Osteoblast (primary cell): ENCODE measurements at places on chromosomes 3 and 15.
A peak's percentile ranks its signal among the peaks of the same experiment; 100 is the strongest.

GRCh38 chr3:120451806-120452205 is 1.0 kb upstream of the FSTL1 start:
- DNase-seq: no peak

DNA sequence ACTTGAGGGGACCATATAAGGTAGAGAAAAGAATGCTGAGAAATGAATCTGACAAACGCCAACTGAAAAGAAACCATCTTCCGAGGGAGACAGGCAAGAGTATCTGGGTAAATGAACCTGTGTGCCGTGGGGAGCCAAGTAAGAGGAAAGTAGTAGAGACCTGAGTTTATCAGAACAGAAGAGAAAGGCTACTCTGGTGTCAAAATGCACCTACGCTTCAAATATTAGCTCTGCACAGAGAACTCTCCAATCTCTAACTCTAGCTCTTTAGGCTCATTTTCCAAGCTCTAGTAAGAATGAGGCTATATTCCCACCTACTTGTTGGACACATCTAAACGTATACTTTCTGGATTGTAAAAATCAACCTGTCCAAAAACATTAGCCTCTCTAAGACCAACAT is 53.5 kb downstream of the TOP2B start:
- DNase-seq: no peak

GRCh38 chr3:187811585-187812250 is 66.5 kb upstream of the BCL6 start:
- no peak for DNase-seq

DNA sequence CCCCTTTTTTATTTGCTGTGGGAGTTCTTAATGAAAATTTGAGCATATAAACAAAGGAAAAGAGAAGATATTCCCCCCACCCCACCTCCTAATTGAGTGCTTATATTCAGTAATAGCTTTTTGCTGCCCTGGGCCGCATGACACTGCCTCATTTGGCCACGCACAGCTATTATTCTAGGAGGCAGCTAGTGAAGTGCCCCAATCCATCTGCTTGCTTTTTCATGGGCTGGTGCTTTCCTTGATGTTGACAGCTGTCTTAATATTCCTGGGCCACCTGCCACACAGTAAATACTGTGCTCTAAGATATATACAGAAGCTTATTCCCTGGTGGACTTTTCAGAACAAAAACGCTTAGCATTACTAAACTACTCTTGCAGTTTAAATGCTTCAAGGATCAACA is 3.8 kb upstream of the CRYBG3 start:
- no peak for DNase-seq

DNA sequence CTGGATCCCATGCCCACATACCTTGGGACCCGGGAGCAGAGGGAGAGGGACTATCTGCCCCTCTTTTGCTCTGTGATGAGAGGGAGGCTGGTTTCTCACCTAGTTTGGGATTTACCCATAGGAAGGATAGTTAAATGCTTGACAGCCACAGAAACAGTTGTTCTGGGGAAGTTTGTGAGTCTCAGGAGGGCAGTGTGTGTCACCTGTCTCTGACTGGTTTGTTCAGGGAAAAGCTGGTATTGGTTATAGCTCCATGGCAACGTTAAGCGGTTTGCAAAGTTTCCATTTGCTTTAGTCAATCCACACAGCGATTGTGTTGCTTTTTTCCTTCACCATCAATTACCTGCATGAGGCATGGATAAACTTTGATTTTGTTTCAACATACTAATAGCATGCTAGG is 3.7 kb upstream of the TMED3 start:
- no peak for DNase-seq

DNA sequence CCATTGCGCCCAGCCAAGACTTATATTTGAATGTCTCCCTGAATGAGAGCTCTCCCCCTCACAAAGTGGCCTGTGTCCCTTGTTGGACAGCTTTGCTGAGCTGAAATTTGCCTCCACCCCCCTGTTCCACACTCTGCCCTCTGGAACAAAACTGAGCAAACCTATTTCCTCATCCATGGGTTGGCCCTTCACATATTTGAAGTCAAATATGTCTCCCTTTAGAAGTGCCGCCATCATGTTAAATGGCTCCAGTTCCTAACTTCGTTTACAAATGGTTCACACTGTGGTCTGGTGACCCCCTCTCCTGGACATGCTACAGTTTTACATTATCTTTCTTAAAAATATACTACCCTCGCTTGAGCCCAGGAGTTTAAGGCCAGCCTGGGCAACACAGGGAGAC is 4.6 kb downstream of the PLIN1 start:
- no peak for DNase-seq

- peak; percentile 84 for DNase-seq
These were observed 4.4 kb downstream of the GATA2 start for GRCh38 chr3:128488636-128488990.

GRCh38 chr3:153028381-153028780 is 133.6 kb upstream of the RAP2B start:
- DNase-seq: no peak

DNA sequence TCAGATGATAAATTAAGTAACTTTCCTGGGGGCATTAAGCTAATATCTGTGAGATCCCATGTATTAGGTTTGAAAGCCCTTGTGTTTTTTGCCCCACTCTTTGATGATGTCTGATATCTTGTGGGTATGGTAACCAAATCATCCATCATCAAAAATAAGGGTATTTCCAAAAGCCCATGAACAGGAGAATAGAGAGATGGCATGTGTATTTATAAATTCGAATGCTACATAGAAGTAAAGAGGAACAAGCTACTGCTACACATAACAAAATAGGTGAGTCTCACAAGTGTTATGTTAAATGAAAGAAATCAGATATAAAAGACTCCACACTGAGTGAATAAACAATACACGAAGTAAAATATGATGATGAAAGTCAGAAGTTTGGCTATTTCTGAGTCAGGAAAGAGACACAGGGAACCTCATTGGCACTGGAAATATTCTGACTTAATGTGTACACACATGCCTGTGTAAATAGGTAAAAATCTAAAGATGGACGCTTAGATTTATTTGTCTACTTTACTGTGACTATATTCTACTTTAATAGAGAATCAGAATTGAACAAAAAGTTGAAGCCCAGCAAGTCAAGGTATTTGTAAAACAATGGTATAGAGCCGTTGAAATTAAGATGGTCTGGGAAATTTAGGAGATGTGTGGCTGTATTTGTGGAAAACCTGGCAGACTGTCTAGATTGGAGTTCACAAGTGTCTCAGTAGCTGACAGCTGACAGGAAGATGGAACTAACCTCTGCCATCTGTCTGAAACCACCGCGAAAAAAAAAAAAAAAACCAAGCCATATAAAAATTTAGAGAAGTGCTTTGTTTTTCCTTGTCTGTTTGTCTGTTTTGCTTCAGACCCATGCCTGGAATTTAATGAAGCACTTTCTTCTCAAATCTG is 111.0 kb upstream of the TGFBR2 start:
- DNase-seq: no peak

DNA sequence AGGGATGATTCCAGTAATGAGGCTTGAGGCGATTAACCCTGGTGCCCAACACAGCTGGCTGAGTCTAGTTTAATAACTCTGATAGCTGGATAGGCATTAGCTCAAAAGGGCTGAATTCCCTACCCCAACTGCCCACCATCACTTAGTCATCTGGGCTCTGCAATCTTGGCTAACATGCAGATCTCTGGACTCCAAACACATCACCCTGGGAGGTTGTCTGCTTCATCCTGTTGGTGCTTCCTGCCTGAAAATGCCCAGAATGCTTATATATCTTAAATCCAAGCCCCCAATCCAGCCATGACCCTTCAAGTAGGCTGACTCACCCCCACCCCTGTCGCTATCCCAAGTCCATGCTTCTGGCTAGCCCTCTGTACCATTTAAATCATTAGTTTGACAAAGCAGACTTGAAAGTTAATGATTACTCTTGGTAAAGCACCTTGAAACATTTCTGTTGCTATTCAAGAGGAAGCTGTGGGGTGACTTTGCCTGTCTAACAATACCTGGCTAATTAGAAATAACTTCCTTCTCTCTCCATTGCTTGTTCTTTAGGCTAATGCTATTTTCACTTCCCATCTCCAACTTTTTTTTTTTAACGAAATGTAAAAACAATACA is 107.0 kb upstream of the RORA start:
- no peak for DNase-seq

- no peak for DNase-seq
These were observed 10.6 kb downstream of the SETMAR start for GRCh38 chr3:4313606-4314293.

DNA sequence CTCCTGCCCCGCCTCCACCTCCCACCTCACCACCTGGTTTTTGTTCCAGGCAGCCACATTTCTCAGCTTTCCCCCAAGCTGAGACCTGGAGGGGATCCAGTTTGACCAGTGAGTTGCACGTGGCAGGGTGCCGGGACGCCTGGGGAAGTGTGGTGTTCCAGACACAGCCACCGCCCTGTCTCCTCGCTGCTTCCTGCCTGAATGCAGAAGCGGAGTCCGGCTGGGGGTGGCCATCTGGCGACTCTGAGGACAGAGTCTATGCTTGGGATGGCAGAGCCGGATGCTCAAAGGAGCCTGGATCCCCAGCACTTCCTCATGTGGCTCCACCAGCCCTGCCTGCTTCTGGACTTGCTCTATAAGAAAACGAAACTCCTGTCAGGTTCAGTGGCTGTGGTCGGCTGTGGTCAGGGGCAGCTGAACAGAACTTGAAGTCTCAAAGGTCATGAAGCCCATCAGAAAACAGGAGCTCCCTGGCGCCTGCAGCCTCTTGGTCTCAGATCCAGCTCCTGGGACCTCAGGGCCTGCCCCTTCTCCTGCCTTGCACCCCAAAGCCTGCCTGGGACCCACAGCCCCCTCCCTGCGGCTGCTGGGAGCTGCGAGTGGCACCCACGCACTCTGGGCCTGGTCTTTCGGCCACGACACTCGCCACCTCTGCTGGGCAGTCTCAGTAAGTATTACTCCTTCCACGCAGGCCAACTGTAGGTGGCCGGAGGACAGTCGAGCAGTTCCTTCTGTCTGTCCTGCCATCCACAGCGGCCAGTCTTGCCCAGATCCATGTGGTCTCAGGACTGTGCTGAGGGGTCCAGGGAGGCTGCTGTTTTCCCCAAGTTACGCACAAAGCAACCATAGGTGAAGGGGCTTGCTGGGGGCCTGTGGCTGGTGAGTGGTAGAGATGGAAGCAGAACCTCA is 112.8 kb upstream of the MEF2A start:
- no peak for DNase-seq

- peak; percentile 82 for DNase-seq
These were observed 205.4 kb upstream of the UBE2E1 start for GRCh38 chr3:23600167-23600871.

- DNase-seq: peak; percentile 96
These were observed 9.9 kb downstream of the ALDH1A3 start for GRCh38 chr15:100889385-100890050.

GRCh38 chr15:57609805-57610529 is 18.3 kb downstream of the MYZAP start:
- DNase-seq: peak; percentile 79

DNA sequence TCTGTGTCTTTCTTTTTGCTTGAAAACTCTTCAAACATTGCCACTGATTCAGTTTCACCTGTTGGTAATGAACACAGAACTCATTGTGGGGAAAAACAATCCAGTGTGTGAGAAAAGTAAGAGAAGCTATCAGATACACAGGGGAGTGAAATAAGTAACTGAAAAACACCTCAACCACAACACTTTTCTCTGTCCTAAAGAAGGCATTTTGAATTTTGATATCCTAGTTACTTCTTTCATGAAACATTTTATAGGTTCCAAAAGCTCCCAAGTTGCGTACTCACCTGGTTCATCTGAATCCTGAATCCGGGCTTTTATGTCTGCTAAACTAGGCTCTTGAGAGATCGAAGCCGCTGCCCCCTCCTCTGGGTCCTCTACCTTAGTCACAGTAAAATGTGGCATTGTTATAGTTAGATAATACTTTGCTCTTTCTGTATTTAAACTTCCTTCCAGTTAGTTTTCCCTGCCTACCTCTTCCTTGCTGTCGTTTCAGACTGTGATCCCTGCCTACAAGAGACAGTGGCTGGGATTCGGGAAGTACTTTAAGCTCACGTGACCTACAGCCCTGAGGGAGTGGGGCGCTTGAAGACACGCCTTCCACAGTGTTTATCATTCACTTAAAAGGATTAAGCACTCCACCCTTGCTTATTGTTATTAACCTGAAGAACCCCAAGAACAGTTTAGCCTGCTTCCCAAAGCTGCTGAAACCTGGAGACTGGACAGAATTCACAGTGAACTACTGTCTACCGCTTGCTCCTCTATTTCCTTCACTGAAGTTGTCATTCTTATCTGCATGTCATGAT is 19.1 kb downstream of the SLC12A6 start:
- DNase-seq: no peak

DNA sequence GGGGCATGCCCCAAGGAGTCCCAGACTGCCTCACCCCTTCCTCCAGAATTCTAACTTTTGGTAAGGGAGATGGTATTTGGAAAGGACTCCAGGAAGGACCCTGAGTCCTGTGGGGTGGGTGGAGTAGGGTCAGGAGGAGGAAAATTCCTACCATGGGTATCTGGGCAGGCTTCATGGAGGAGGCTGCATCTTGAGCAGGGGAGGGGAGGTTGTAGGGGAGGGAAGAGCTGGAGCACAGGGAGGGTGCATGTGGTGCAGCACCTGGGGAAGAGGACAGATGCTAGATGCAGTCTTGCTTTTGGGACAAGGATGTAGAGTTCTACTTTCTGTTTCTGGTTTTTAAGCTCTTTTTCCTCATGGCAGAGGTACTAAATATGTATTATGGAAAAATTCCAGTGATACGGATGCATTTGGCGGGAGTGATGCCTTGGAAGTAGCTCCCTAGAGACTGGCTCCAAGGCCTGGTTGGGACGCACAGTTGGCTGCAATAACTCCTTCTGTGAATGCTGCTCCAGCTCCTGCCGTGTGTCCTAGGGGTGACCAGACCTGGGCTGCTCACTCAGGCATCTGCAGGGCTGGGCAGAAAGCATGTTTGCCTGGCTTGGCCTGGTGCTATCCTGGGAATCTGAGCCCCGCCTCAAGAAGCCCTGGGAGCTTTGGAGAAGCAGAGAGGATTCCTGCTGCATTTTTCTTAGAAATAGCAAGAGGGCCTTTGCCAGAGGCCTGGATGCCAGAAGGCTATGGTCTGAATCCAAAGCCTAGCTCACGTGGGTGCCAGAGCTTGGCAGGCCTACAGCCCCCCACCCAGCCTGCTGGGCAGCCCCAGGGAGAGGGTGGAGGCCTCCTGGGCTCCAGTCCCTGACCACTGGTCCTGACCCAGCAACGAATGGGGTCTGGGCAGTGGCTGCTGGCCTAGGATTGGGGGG is 10.1 kb downstream of the SEMA3F start:
- peak; percentile 97 for DNase-seq

DNA sequence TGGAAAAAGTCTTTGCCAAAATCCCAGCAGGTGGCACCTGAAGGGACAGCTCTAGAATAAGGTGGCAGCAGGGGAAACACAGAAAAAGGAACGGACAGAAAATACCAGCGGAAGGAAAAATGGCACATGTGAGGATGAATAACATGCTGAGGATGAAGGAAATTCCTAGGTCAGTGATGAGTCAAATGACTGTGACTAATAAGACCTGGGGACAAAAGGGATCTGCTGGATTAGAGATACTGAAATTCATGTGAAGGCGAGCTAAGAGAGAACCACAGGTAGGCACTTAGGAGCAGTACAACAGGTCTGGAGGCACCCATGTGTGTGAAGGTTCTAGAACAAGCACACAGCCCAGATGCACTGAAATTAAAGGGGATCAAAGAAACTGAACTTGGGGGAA is 482.5 kb downstream of the FOXP1 start:
- DNase-seq: no peak

GRCh38 chr15:90697175-90697574 is 20.0 kb upstream of the BLM start:
- DNase-seq: no peak
